ENCODE measurements at places on chromosomes 5 and 9.

- no peak for DNase-seq
Observed at GRCh38 chr9:7892975-7893374, 93.4 kb upstream of the DMAC1 start.

- DNase-seq, result no peak
Observed at GRCh38 chr9:96071076-96071814, 195.8 kb downstream of the ERCC6L2 start.

GRCh38 chr9:100498592-100498991 lies 25.6 kb downstream of the TMEFF1 start:
- no peak for DNase-seq

GRCh38 chr9:115882911-115883310 lies 270.7 kb upstream of the PAPPA start:
- DNase-seq, result no peak

DNA sequence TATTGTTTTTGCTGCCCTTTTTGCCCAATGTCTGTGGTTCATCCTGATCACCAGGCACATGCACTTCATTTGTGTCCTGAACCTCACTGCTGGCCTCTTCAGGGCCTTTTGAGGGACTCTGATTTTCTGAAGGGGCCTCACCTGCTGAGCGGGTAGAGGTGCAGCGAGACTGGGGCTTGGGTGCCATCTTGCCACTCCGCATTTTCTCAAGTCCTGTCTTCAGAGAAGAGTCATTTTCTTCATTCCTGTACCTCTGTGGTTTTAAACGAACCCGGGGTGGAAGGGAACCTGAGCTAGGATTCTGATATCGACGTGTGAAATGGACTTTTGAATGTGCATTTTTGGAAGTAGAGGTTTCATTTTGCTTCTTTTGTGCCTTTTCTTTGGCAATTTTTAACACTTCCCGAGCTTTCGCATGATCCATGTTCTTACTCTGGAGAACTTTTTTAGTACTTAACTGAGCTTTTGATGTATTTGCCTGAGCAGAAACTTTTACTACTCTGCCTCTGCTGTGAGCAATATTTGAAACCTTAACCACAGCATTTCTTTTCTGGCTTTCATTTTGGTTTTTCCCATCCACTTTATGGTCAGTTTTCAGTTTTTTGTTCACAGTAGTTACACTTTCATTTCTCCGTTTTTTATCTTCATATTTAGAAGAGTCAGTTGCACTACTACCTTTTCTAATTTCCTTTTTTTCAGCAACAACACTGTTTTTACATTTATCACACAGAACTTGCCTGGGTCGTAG lies 26.1 kb downstream of the PWWP2A start:
- DNase-seq, result no peak

GRCh38 chr5:171120986-171121622 lies 187.9 kb upstream of the TLX3 start:
- no peak for DNase-seq

GRCh38 chr5:1666812-1667588 lies 132.6 kb downstream of the MRPL36 start:
- peak; percentile 61 for DNase-seq

- DNase-seq, result no peak
Observed at GRCh38 chr5:158198636-158199035, 339.7 kb upstream of the CLINT1 start.

- no peak for DNase-seq
Observed at GRCh38 chr9:102551346-102551745, 443.8 kb upstream of the CYLC2 start.

GRCh38 chr5:135356522-135357318 lies 42.3 kb downstream of the MACROH2A1 start:
- no peak for DNase-seq

- DNase-seq, result no peak
Observed at GRCh38 chr9:113480612-113481011, 17.1 kb downstream of the RGS3 start.
